Thoracic aorta (tissue), 2 donors: ENCODE measurements at places on chromosomes 12 and 14. TPM values are rescaled to one million over a fixed set of nuclear protein-coding genes. Genes with fewer than 3 reads are reported as not detected.

Gene RD3L
- not detected for total RNA-seq

Gene PROX2
- not detected for total RNA-seq

Gene CD9
- 249 TPM for total RNA-seq

Gene SMCO2
- total RNA-seq: not detected

Gene SIX4
- 14.0 TPM for total RNA-seq

Gene GARIN6
- not detected for total RNA-seq

Gene ESR2
- 0.71 TPM for total RNA-seq

Gene SPTLC2
- 25.3 TPM for total RNA-seq

Gene FAM186B
- 0.42 TPM for total RNA-seq

DNA sequence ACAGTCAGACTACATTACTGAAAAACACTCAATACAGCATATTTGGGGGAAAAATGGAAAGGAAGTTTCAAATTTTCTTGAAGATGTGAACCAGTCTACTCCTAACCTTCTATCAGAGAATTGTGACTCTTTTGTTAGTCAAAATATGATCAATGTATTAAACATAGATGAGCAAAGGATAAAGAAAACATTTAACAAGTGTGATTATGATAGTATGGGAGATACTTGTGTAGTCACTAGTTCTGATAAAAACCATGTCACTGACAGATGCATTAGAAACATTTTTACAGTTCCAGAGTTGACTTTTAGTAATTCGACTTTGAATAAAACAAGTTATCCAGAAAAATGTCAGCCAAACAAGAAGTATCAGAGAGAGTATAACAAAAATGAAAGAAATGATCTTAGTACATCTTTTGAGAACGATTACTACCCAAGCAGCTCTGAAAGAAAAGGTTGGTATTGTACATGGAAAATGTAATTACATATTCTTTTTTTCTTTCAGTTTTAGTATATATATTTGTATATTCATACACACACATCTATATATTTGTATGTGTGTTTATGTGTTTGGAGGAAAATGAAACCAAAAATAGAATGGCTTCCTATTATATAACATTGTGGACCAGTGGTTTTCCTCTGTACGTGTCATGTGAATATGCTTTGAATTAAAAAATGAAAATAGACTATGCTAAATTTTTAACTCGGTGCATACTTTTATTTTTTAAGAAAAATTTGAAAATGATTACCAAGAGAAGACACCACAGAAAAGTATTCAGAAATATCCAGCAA is 63.3 kb upstream of the ABCD2 start:
- peak overlapping the region; percentile 13 for H3K4me3 ChIP-seq
- H3K27ac ChIP-seq: no peak overlapping the region

DNA sequence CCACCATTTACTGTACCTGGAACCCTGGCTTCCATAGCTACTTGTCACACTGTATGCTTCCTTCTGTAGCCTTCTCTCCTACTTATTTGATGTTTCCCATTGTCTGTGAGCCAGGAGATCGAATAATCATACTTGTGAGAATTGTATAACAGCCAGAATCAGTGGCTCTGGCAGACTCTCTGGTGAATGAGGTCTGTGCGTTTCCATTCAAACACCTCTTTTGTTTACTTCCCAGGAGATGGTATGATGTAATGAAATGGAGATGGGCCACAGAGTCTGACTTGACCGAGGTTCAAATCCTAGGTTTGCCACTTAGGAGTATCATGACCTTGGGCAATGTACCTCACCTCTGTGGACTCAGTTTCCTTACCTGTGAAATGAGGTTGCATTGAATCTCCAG is 35.7 kb upstream of the CLMN start:
- H3K4me1 ChIP-seq: no peaks in the 10 kb centered on the region
- no peaks in the 10 kb centered on the region for H3K36me3 ChIP-seq
- H3K27me3 ChIP-seq: no peaks in the 10 kb centered on the region

DNA sequence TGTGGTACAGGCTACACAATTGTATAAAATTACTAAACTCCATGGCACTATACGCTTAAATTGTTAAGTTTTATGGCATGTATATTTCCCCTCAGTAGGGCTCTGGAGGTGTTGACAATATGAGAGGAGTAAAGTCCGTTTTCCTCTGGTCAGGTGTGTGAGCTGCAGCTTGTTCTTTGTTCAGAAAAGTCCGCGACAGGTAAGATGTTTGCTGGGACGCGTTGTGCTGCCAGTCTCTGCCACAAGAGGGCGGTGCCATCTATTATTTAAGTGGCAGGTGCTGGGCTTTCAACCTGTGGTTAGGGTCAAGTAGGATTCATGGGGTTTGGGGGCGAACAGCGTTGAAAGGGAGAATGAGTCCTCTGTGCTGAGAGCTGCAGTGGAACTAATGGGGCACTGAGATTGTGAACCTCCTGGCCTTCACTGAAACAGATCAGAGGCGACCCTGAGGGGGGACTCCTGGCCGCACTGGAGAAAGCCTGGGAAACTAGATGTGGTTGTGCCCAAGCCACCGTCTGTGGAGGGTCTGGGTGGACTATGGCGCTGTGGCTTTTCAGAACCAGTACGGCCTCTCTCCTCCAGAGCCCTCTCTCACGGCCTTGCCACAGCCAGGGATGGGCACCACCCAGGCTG is 179.0 kb downstream of the SLC15A4 start:
- H3K27me3 ChIP-seq: no peaks in the 10 kb centered on the region
- no peak overlapping the region for H3K4me3 ChIP-seq
- H3K4me1 ChIP-seq: no peaks in the 10 kb centered on the region
- H3K27ac ChIP-seq: no peak overlapping the region
- no peak for DNase-seq

- no peak overlapping the region for H3K27ac ChIP-seq
- peaks cover 22% of the 10 kb centered on the region for H3K36me3 ChIP-seq
- no peaks in the 10 kb centered on the region for H3K4me1 ChIP-seq
- no peaks in the 10 kb centered on the region for H3K27me3 ChIP-seq
- DNase-seq: no peak
These were observed 40.4 kb downstream of the PSEN1 start for GRCh38 chr14:73176685-73177084.

- DNase-seq: no peak
- H3K27me3 ChIP-seq: no peaks in the 10 kb centered on the region
- no peak overlapping the region for H3K4me3 ChIP-seq
- no peak overlapping the region for H3K27ac ChIP-seq
- peaks cover 7% of the 10 kb centered on the region for H3K4me1 ChIP-seq
These were observed 179.6 kb downstream of the ADGRD1 start for GRCh38 chr12:131133015-131133905.

DNA sequence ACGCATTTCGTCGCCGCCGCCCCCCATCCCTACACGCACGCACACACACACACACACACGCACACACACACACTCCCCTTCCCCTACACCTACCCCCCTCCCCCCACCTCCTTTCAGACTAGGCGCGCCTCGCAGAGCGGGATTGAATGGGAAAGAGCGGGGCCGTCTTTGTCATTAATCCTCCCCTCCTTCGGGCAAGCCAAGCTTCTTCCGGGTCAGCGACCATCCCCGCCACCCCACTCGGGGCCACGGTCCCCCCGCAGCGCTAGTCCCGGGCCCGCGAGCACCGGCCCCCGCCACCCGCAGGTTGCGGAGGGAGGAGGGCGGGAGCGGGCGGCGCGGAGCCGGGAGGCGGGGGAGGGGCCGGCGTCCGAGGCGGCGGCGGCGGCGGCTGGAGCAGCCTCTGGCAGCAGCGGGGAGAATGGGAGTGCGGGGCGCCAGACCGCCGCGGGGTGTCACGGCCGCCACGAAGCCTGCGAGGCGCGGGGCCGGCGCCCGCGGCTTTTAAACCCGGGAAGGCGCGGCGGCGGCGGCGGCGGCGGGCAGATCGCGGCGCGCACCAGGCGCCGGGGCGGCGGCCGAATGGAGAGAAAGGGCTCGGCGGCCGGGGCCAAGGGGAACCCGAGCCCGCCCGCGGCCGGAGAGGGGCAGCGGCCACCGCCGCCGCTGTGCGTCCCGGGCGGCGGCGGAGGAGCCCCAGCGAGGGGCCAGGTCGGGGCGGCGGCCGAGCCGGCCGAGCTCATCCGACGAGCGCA is at the start of gene TTC9:
TTC9 (plus strand) TSS at position 369 of the 755 bp plus-strand sequence; CDS start at position 583, 214 bp downstream.
- H3K4me3 ChIP-seq: peak within 1 kb of the TSS; percentile 96
- H3K27ac ChIP-seq: no peak within 1 kb of the TSS
- no peaks in the 10 kb centered on the region for H3K27me3 ChIP-seq
- DNase-seq: no peak

DNA sequence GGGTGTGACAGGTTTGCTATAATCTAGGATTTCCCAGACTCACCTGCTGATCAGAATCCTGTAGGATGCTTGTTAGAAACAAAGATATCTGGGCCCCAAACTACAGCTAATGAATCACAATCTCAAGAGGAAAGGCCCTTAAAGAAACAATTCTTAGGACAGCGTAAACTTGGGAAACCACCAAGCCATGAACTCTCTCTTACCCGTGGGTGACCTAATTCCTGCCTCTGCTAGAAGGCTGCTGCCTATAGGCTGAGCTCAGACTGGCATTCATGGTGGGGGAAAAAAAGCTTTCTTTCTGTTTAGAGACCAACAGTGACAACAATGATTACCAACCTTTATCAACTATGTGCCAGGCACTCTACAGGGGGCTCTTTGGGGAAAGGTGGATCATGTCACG is 213.9 kb upstream of the FKBP4 start:
- H3K4me1 ChIP-seq: peaks cover 11% of the 10 kb centered on the region
- H3K27ac ChIP-seq: no peak overlapping the region
- H3K27me3 ChIP-seq: no peaks in the 10 kb centered on the region
- peaks cover 28% of the 10 kb centered on the region for H3K36me3 ChIP-seq

DNA sequence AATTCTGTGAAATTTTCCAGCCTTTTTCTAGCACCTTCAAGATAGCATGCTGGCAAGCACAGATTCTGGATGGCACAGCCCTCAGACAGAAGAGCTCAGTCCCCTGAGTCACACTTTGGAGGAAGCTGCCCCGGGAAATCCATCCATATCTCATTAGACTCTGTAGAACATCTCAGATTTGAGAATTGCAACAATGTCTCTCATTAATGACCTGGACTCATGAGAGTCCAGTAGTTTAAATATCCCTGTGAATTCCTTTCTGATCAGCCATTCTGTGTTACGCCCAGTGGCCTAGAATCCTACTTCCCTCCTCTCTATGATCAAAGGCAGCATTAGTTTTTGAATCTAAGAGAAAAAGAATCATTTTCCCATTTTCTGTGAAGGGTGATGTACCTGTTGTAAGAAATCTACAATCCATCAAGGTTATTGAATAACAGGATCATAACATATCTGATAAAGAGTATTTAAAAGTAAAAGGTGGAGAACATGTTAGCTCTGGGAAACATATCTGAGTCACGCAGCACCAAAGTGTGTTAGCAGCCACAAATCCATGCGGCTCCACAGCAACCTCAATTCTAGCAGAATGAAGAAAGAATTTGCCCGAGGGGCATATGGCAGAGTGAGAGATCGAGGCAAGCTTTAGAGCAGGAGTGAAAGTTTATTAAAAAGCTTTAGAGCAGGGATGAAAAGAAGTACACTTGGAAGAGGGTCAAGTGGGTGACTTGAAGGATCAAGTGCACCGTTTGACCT is 855.6 kb upstream of the TMEM132C start:
- H3K36me3 ChIP-seq: no peaks in the 10 kb centered on the region
- H3K27me3 ChIP-seq: no peaks in the 10 kb centered on the region
- no peaks in the 10 kb centered on the region for H3K4me1 ChIP-seq

DNA sequence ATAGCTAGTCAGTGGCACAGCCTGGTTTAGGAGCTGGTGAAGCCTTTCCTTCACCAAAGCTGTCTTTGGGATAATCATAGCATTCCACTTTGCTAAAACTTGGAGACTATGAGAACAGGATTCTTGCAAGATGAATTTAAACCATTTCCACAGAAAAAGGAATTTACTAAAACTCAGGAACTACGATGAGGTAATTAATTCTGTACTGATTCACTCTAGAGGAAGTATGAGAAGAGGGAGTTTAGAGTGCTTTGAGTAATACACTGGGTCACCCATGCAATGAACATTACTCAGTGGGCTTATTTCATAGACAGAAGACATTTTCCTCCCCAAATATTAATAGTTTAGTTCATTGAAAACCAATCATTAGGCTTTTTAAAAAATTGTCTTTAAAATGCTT is 73.0 kb downstream of the RMST start:
- DNase-seq: no peak
- no peak overlapping the region for H3K4me3 ChIP-seq
- H3K36me3 ChIP-seq: no peaks in the 10 kb centered on the region
- no peaks in the 10 kb centered on the region for H3K27me3 ChIP-seq

DNA sequence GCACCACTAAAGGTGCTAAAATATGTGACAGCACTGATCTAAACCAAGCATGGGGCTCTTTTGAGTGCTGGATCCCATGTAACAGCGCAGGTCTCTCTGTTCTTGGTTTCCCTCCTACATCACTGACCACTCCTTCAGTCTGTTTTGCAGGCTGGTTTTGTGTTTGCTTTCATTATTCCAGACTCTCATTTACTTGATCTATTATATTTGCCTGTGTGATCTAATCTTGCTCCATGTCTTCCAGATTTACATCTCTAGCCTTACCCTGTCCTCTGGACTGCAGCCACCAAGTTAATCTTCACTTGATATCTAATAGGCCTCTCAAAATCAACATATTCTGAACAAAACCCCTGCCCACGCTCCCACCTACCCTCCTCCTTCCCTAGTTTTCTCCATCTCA is 8.6 kb downstream of the GLIPR1 start:
- H3K4me3 ChIP-seq: no peak overlapping the region
- H3K4me1 ChIP-seq: peaks cover 36% of the 10 kb centered on the region
- peaks cover 3% of the 10 kb centered on the region for H3K36me3 ChIP-seq

- peaks cover 19% of the 10 kb centered on the region for H3K4me1 ChIP-seq
- no peak for DNase-seq
- H3K36me3 ChIP-seq: no peaks in the 10 kb centered on the region
- H3K4me3 ChIP-seq: peak overlapping the region; percentile 32
- no peaks in the 10 kb centered on the region for H3K27me3 ChIP-seq
These were observed 14.0 kb upstream of the DPF3 start for GRCh38 chr14:72907886-72908285.

DNA sequence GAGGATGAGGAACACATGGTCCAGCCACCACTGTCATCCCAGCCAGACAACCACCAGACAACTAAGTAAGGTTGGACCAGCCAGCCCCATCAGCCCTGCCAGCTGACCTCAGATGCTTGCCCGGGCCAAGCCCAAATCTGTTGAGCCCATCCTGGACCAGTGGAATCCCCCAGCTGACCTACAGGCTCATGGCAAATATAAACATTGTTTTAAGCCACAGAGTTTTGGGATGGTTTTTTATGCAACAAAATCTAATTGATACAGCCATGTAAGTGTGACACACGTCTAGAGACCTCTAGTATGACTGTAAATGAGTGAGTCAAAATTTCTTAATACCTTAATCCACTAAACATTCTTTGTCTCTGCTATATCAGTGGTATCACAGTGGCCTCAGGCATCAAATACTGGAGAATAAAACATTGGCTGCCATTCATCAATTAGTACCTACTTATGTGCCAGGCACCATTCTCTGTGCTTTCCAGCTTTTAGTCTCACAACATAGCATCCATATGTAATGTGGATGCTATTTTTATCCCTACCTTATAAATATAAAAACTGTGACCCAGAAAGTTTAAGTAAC is 24.2 kb upstream of the NT5DC3 start:
- H3K27ac ChIP-seq: peak overlapping the region; percentile 82
- no peaks in the 10 kb centered on the region for H3K27me3 ChIP-seq
- H3K36me3 ChIP-seq: no peaks in the 10 kb centered on the region
- H3K4me3 ChIP-seq: no peak overlapping the region

DNA sequence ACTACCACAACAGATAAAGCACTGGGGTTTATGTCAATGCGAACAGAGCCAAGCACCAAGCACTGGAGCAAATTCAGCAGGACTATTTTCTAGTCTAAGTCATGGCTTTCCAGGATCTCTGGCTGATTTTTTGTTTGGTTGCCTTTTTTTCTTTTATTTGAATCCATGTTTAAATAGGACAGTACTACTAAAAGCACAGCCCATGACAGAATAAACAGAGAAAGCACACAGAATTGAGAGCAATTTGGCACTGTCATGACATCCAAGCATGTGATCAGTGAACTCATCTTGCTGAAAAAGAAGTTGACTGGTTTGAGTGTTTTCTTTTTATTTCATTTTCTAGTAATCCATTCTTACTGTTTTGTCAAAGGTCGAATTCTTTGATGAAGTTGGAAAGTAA is 23.1 kb upstream of the RERG start:
- H3K27ac ChIP-seq: no peak overlapping the region
- no peaks in the 10 kb centered on the region for H3K4me1 ChIP-seq
- DNase-seq: no peak
